ENCODE measurements at places on chromosomes 1 and 21. TPM values are rescaled to one million over a fixed set of nuclear protein-coding genes. Genes with fewer than 3 reads are reported as not detected.

DNA sequence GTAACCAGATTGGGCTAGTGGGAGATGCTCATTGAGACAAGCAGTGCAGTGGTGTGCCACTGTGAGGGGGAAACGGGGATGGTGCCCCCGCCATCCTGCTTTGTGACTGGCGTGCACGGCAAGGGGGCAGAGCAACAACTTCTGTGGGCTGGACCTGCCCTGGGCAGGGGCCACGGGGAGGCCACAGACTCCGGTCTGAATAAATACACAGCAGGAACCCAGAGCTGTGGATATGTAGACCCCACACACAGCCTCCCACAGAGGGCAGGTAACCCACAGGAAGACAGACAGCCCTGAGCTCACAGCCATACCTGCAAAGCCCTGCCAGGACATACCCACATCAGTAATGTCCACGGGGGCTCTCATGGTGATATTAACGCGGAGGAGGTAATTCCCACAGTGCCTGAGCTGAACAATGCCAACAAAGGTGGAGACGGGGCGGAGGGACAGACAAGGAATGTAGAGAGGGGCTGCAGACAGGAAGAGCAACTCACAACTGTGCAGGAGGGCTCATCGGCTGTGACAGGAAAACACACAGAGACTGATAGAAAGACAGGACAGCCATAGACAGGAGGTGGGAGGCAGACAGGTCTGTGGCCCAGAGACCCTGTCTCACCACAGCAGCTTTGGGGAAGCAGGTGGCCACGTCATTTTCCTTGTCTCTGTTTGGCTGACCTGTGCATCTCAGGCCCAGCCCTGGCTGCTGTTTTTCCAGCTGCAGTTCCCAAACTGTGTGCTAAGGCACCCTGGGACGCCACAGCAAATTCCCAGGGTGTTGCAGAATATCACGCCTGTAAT lies 4.9 kb upstream of the WNT3A start:
- no peak for DNase-seq
- peaks cover 3% of the 10 kb centered on the region for H3K27me3 ChIP-seq
- no peaks in the 10 kb centered on the region for H3K36me3 ChIP-seq

GRCh38 chr1:220330265-220330664 lies 58.0 kb upstream of the RAB3GAP2 start:
- H3K27me3 ChIP-seq, result no peaks in the 10 kb centered on the region
- no peak overlapping the region for H3K4me3 ChIP-seq
- no peaks in the 10 kb centered on the region for H3K36me3 ChIP-seq
- DNase-seq, result no peak
- H3K27ac ChIP-seq, result no peak overlapping the region

DNA sequence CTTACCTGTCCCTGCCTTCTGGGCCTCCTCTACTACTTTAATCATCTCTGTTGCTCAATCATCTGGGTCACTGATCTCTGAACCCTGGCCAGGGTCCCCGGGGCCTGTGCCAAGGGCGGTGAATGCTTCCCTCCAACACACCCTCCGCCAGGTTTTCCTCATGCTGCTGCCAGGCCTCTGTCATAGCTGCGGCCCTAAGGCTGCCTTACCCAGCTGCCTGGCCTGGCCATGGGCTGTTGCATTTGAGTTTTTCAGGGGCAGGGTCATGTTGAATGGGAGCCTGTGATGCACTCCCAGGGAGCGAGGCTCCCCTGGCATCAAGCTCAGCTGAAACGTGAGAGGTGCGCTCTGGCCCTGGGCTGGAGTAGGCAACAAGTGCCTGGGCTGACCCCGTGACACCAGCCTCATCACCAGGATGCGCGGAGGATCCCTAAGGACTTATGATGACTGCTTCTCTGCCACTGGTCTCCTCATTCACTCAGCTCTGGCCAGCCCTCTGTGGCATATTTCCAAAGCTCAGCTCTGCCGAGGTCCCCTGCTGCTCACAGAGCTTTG lies 7.6 kb downstream of the EDN2 start:
- H3K36me3 ChIP-seq, result no peaks in the 10 kb centered on the region
- no peaks in the 10 kb centered on the region for H3K27me3 ChIP-seq
- no peak for DNase-seq
- H3K4me1 ChIP-seq, result peaks cover 14% of the 10 kb centered on the region
- H3K4me3 ChIP-seq, result no peak overlapping the region
- H3K27ac ChIP-seq, result no peak overlapping the region

GPA33 gene
- not detected for total RNA-seq

- DNase-seq, result no peak
- H3K27ac ChIP-seq, result no peak overlapping the region
- H3K36me3 ChIP-seq, result no peaks in the 10 kb centered on the region
- H3K4me3 ChIP-seq, result no peak overlapping the region
- no peaks in the 10 kb centered on the region for H3K27me3 ChIP-seq
Observed at GRCh38 chr1:69527273-69527672, 40.4 kb upstream of the LRRC7 start.
